Cardiac atrium fibroblast (primary cell): ENCODE measurements at places on chromosomes 16 and 17. TPM values are rescaled to one million over a fixed set of nuclear protein-coding genes. Genes with fewer than 3 reads are reported as not detected.

KRTAP4-9 gene
- not detected in 2 replicates for total RNA-seq

MT2A gene
- 54.9 and 221 TPM in 2 replicates for total RNA-seq

CARD14 gene
- total RNA-seq = not detected in 2 replicates

CLEC19A gene
- not detected in 2 replicates for total RNA-seq

ACBD4 gene
- 0.72 and 10.7 TPM in 2 replicates for total RNA-seq

CRISPLD2 gene
- total RNA-seq = 11.6 and 47.8 TPM in 2 replicates

KRT33A gene
- total RNA-seq = not detected in 2 replicates

ANKRD40CL gene
- total RNA-seq = not detected in 2 replicates

CD300LG gene
- not detected in 2 replicates for total RNA-seq
